T-cell (primary cell): ENCODE measurements at places on chromosomes 12 and 14.

- no peak for DNase-seq
- no peaks in the 10 kb centered on the region for H3K27me3 ChIP-seq
- no peaks in the 10 kb centered on the region for H3K36me3 ChIP-seq
- H3K27ac ChIP-seq = no peak overlapping the region
- no peaks in the 10 kb centered on the region for H3K4me1 ChIP-seq
- no peak overlapping the region for H3K4me3 ChIP-seq
Observed at GRCh38 chr12:28883406-28883997, 265.6 kb upstream of the FAR2 start.

GRCh38 chr12:67671419-67671818 is 22.9 kb downstream of the DYRK2 start:
- peaks cover 2% of the 10 kb centered on the region for H3K4me1 ChIP-seq
- no peaks in the 10 kb centered on the region for H3K36me3 ChIP-seq
- no peak for DNase-seq
- no peak overlapping the region for H3K4me3 ChIP-seq
- no peak overlapping the region for H3K27ac ChIP-seq

DNA sequence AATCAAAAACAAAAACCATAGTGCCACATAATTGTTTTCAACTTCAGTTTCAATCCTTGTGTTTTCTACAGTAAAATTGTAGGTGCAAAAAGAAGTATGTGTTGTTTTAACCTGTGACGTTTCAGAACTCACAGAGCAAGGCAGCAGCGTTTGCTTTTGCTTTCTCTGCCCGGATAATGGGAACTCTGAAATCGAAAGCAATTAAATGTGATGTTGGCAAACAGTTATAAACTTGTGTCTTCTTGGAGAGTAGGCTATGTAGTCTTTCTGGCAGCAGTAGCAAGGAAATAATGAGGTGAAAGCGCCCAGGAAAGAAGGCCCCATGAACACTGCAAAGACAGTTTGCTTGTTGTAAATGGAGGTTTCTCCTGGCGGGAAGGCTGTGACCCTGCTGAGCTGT is 39.1 kb downstream of the FNTB start:
- no peak overlapping the region for H3K27ac ChIP-seq
- H3K36me3 ChIP-seq = peaks cover 2% of the 10 kb centered on the region
- H3K4me3 ChIP-seq = no peak overlapping the region
- H3K4me1 ChIP-seq = no peaks in the 10 kb centered on the region
- DNase-seq = no peak

DNA sequence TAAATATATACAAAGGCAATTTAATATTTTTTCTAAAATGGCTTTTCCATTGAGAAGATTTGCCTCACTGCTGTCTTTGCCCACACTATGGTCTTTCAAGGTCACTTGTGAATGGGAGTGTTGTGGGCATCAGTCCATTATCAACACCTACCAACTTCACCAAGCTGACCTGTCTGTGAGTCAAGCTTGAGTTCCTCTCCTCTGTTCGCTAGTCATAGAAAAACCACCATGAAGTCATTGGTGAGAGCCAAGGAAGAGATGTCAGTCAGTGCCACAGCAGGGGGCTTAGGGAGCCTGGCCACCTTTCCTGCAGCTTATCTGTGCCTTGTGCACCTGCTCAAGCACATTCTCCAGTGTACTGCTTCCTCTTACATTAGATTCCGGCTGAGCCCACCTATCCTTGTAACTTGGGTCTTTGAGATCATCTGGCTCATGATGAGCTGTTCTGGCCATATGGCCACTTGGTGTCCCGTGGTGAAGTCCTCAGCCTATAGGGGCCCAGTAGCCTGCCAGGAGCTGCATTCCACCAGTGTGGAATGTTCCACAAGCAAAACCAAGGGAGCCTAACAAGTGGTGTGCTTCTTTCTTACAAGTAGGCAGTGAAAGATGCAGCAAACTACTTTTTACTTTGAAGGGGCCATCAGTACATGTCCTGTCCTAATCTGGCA is 80.8 kb upstream of the C12orf71 start:
- H3K27ac ChIP-seq = no peak overlapping the region
- H3K4me1 ChIP-seq = no peaks in the 10 kb centered on the region

GRCh38 chr12:116209503-116209902 is 68.0 kb downstream of the MED13L start:
- H3K27ac ChIP-seq = no peak overlapping the region
- no peaks in the 10 kb centered on the region for H3K27me3 ChIP-seq
- H3K4me1 ChIP-seq = peaks cover 39% of the 10 kb centered on the region
- no peak for DNase-seq

DNA sequence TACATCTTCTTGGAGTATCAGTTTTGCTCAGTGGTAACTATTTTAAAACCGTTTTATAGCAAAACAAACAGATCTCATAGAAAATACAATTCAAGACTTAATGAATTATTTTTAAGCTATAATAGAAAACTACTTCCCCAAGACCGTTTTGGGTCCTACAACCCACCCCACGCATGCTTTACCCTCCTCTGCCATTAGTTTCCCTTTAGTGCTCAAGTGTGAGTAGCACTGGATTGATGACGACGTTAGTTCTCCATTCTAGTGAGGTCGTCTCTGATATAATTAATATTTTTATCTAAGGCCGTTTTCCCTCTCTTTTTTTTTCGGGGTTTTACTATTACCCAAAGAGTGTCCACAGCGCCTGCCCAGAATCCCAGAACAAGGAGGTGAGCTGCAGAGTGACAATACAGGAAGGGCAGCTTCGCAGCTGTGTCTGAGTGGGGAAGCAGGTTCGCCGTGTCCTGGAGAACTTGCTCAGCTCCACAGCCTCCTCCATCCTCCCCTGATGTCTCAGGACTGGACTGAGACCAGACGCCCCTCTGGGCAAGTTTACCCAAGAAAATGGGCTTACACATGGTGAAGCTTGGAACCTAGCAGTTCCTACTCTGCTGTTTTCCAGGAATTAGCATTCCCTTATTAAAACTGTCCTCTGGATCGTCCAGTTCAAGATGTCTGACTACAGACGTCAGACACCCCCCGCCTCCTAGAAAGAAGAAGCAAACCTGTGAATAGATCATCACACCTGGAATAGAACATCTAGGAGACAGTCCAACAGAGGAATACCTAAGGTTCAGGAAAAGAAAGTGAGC is 31.9 kb upstream of the MON2 start:
- H3K27me3 ChIP-seq = peaks cover 30% of the 10 kb centered on the region
- no peaks in the 10 kb centered on the region for H3K36me3 ChIP-seq
- peak overlapping the region; percentile 39 for H3K4me3 ChIP-seq
- no peak for DNase-seq
- no peak overlapping the region for H3K27ac ChIP-seq

- no peaks in the 10 kb centered on the region for H3K27me3 ChIP-seq
- H3K4me1 ChIP-seq = peaks cover 9% of the 10 kb centered on the region
- DNase-seq = no peak
- H3K27ac ChIP-seq = peak overlapping the region; percentile 67
Observed at GRCh38 chr14:23284654-23285529, 1.0 kb downstream of the HOMEZ start.

- H3K4me3 ChIP-seq = peak overlapping the region; percentile 91
- H3K27ac ChIP-seq = peak overlapping the region; percentile 80
- no peaks in the 10 kb centered on the region for H3K36me3 ChIP-seq
Observed at GRCh38 chr14:106844608-106845285, 1318.4 kb downstream of the TMEM121 start.

DNA sequence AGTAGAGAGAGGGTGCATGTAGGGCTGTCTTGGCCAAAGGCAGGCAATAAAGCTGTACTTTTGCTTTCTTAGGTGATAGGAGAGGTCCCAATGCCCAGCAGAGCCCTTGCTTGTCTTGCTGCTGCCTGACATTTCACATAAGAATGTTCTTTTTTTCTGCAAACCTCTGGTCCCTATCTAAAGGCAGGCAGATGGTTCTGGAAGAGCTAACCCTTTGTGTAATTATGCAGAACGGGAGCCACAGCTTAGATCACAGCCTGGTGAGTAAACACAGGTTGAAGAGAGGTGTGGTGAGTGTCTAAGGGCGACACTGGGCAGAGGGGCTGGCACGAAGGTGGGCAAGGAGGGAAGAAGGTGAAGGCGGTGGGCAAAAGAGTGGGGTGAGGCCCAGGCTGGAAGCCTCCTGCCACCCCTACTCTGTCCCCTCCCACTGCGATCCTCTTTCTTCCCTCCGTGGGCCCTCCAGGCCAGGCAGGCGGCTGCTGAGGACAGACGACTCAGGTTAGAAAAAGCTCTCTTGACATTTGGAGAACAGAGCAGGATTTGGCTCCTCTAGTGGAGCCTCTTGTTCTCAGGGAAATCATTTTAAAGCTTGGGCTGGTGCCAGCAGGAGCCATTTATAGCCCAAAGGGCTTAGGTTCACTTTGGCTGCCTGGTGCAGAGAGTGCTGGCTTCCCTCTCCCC is 42.8 kb downstream of the PRMT8 start:
- H3K27me3 ChIP-seq = no peaks in the 10 kb centered on the region
- DNase-seq = no peak
- H3K27ac ChIP-seq = no peak overlapping the region
- H3K4me3 ChIP-seq = no peak overlapping the region
- H3K36me3 ChIP-seq = no peaks in the 10 kb centered on the region

DNA sequence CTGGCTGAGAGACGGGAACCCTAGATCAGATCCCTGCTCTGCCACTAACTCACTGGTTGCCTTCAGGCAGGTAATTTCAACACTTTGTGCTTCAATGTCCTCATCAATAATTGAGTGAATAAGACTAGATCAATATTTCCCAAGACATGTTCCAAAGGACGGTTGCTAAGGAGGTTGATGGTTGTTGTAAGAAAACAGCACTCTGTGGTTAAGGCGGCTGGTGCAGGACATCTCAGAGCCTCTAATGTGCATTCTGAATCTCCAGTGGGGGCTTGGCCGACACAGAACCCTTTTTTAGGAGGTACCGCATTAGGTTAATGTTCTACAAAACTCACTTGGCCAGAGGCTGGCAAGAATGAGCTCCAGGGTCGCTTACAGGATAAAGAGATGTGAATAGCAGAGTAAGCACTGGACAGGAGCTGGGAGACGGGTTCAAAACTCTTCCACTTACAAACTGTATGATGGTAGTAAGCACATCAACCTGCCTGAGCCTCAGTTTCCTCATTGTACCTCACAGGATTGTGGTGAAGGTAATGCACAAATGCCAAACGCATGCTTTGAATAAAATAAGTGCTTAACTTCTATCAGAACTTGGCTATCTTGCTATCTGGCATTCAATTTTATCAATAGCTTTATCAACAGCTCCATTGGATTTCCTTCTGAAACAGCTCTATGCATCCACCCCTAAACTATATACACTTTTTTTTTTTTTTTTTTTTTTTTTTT is 136.9 kb upstream of the PARP11 start:
- no peak for DNase-seq
- H3K4me3 ChIP-seq = no peak overlapping the region
- no peaks in the 10 kb centered on the region for H3K36me3 ChIP-seq
- peaks cover 3% of the 10 kb centered on the region for H3K27me3 ChIP-seq
- no peaks in the 10 kb centered on the region for H3K4me1 ChIP-seq
- H3K27ac ChIP-seq = no peak overlapping the region

DNA sequence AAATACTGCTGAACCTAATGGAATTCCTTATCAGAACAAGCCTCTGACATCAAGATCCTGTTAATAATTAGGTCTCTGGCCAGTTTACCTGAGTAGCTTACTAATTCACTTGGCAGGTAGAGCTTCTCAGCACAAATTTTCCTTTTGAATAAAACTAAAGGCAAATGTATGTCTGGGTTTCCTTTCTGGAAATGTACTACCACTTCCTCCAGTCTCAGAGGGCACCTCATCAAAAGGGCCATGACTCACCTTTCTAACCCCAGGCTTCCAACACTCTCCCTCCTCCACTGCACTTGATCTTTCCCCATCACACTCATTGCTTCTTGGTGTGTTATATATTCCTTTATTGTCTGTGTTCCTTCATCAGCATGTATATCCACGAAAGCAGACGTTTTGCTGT is 90.5 kb downstream of the SLC2A13 start:
- peaks cover 5% of the 10 kb centered on the region for H3K4me1 ChIP-seq
- no peak overlapping the region for H3K27ac ChIP-seq
- H3K4me3 ChIP-seq = no peak overlapping the region
- DNase-seq = no peak

- no peak overlapping the region for H3K27ac ChIP-seq
- no peaks in the 10 kb centered on the region for H3K27me3 ChIP-seq
- H3K4me1 ChIP-seq = no peaks in the 10 kb centered on the region
- H3K36me3 ChIP-seq = no peaks in the 10 kb centered on the region
- DNase-seq = no peak
Observed at GRCh38 chr12:56385873-56386272, 23.2 kb upstream of the APOF start.

- no peaks in the 10 kb centered on the region for H3K4me1 ChIP-seq
- H3K27ac ChIP-seq = no peak overlapping the region
Observed at GRCh38 chr14:92945959-92946846, 23.3 kb downstream of the CHGA start.

- no peaks in the 10 kb centered on the region for H3K36me3 ChIP-seq
- H3K27me3 ChIP-seq = no peaks in the 10 kb centered on the region
- DNase-seq = no peak
Observed at GRCh38 chr12:76957301-76957700, 78.5 kb upstream of the CSRP2 start.

- no peak for DNase-seq
- no peak overlapping the region for H3K27ac ChIP-seq
- H3K27me3 ChIP-seq = peaks cover 16% of the 10 kb centered on the region
- no peaks in the 10 kb centered on the region for H3K36me3 ChIP-seq
Observed at GRCh38 chr12:39145175-39145999, 240.0 kb upstream of the CPNE8 start.

DNA sequence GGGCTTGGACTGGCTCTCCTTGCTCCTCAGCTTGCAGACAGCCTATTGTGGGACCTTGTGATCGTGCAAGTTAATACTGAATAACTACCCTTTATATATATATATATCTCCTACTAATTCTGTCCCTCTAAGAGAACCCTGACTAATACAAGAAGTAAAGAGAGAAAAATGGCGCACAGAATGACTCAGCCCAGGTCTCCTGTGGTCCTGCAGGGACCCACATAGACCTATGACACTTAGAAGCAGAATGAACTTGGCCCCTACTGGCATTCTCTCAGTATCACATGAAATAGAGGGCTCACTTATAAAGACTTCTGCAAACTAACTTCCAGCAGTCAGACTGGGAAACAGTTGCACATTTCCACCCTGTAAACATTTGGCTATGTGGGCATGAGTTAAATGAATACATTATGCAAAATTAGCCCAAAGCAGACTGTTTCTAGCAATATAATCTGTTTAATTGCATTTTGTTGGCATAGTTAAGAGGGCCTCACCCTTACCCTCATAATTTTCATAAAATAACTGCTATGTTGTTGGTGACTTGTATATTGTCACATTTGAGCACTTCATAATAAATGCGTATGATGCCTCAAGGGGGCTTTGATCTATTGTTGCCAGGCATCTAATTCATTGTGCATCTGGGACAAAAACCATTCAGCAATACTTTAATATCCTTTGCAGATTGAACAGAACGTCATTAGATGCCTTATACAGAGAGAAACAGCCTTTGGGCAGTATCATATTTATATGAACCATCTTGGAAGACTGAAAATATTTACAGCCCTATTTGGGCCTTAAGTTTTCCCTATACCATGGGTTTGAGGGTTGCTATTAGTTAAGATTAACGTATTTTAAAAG is 349.7 kb upstream of the DIO2 start:
- DNase-seq = no peak
- no peaks in the 10 kb centered on the region for H3K4me1 ChIP-seq
- H3K36me3 ChIP-seq = no peaks in the 10 kb centered on the region
- no peak overlapping the region for H3K4me3 ChIP-seq
- H3K27ac ChIP-seq = no peak overlapping the region
